ENCODE measurements at places on chromosomes 7 and 10. TPM values are rescaled to one million over a fixed set of nuclear protein-coding genes. Genes with fewer than 3 reads are reported as not detected.

GRCh38 chr7:36784991-36785940 lies 61.0 kb upstream of the AOAH start:
- peak; percentile 84 for ATAC-seq

- peak; percentile 4 for ATAC-seq
These were observed 206 bp downstream of the UPF2 start for GRCh38 chr10:12042409-12042796.

DNA sequence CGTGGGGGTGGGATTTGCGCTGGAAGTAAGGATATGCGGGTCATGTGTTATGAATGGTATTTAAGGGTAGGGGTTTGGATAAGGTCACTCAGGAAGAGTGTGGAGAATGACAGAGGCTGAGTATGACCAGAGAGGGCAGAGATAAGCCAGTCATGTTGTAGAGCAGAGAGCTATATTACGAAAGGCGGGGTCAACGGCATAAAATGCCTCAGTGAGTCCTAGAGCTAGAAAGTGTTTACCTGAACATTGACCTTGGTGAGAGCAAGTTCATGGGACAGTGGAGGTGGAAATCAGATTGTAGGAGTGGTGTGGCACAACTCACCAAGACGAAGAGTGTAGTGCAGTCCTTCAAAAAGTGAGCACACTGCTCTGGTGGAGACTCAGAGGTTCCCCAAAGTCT lies 13.8 kb downstream of the LMOD2 start:
- ATAC-seq, result no peak

- ATAC-seq, result no peak
These were observed 56.7 kb downstream of the C10orf120 start for GRCh38 chr10:122642726-122643605.

DNA sequence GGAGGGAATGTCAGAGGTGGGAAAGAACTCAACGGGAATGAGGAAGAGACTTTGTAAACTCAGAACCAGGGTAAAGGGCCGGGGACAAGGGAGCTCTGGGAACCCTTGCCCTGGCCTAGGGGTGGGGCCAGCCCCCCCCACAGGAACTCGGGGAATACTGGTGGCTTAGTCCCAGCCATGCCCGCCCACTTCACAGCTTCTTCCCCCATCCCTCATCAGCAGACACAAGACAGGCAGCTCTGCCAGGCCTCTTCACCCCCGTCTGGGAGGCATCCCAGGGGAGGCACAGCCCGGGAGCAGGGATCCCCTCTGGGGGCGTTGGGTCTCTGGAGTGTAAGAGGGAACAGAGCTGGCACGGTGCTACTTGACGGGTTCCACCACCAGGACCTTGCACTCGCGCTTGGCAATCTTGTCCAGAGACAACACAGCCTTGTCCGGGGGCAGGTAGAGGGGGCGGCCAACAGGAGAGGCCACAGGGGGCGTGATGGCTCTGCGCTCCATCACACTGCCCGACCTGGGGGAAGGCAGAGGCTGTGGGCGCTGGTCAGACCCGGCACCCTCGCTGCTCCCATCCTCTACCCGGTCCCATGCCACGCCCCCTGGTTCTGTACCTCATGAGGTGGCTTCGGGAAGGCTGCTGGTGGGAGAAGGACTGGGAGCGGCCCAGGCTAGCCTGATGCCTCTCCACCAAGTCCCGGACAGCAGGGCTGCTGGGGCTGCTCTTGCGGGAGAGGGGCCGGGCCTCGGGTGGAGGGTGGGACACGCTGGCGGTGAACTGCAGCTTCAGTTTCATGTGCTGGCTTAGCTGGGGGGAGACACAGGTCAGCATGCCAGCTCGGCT lies 3.7 kb downstream of the TRAPPC14 start:
- ATAC-seq, result no peak

GRCh38 chr7:138097064-138097741 lies 20.9 kb downstream of the AKR1D1 start:
- no peak for ATAC-seq

- no peak for ATAC-seq
These were observed 15.7 kb upstream of the SVOPL start for GRCh38 chr7:138716889-138717288.

GRCh38 chr7:13174991-13175390 lies 487.6 kb downstream of the ARL4A start:
- ATAC-seq, result no peak

- ATAC-seq, result no peak
These were observed 80.5 kb downstream of the C10orf105 start for GRCh38 chr10:71638822-71639719.

FAM13C gene
- 37.6 TPM for total RNA-seq

MLLT10 gene
- total RNA-seq, result 30.4 TPM

PDE1C gene
- 23.7 TPM for total RNA-seq

IMMP2L gene
- total RNA-seq, result 32.8 TPM

NUDT13 gene
- 3.9 TPM for total RNA-seq
